ENCODE measurements at places on chromosomes 6 and 20. TPM values are rescaled to one million over a fixed set of nuclear protein-coding genes. Genes with fewer than 3 reads are reported as not detected.

Gene CLVS2
- 0.08 TPM for total RNA-seq

Gene HLA-F
- 2.5 TPM for total RNA-seq

Gene FAM120B
- 11.1 TPM for total RNA-seq

Gene UQCC2
- total RNA-seq = 99.0 TPM

Gene KHDC1L
- total RNA-seq = 0.32 TPM

Gene VSTM2L
- total RNA-seq = 10.6 TPM

Gene EFCAB8
- not detected for total RNA-seq

Gene SLCO4A1
- total RNA-seq = 11.6 TPM

Gene PRICKLE4
- 0.76 TPM for total RNA-seq

Gene DPPA5
- total RNA-seq = not detected

Gene ZSWIM3
- total RNA-seq = 1.5 TPM

Gene EYS
- total RNA-seq = not detected

Gene APCDD1L
- not detected for total RNA-seq

Gene C20orf144
- 0.19 TPM for total RNA-seq

Gene CYP24A1
- 275 TPM for total RNA-seq

Gene GPR6
- total RNA-seq = not detected

Gene TPBG
- 47.3 TPM for total RNA-seq

Gene NOX3
- not detected for total RNA-seq

Gene KIAA1755
- 0.13 TPM for total RNA-seq

Gene ZSCAN12
- 2.1 TPM for total RNA-seq

Gene CTCFL
- total RNA-seq = not detected

Gene APOM
- total RNA-seq = 3.5 TPM

Gene MYL9
- total RNA-seq = 29.0 TPM

Gene MRAP2
- total RNA-seq = 1.1 TPM

Gene CCN5
- total RNA-seq = 40.4 TPM

Gene FAM83D
- total RNA-seq = 75.0 TPM

Gene MMP24OS
- 58.0 TPM for total RNA-seq

Gene TBC1D32
- 0.94 TPM for total RNA-seq

Gene ANGPT4
- total RNA-seq = not detected

Gene SPATS1
- not detected for total RNA-seq

Gene IER3
- total RNA-seq = 79.6 TPM

Gene RAB23
- total RNA-seq = 9.9 TPM

Gene NCOA7
- total RNA-seq = 9.1 TPM

Gene CDKAL1
- 4.5 TPM for total RNA-seq

Gene ZBP1
- not detected for total RNA-seq

Gene MYLIP
- total RNA-seq = 2.8 TPM

Gene CGAS
- 4.9 TPM for total RNA-seq

Gene CLIC1
- 509 TPM for total RNA-seq

Gene OR2H2
- not detected for total RNA-seq

Gene NKAIN4
- total RNA-seq = 5.2 TPM

All from A549 treated with ZK216348 at 1 μM for 4 hours (cell line).